Vagina (tissue), 2 donors: ENCODE measurements at places on chromosomes 4 and X. TPM values are rescaled to one million over a fixed set of nuclear protein-coding genes. Genes with fewer than 3 reads are reported as not detected.

- DNase-seq: no peak
Measured at GRCh38 chr4:155837203-155837796, 28.8 kb downstream of the ASIC5 start.

DNA sequence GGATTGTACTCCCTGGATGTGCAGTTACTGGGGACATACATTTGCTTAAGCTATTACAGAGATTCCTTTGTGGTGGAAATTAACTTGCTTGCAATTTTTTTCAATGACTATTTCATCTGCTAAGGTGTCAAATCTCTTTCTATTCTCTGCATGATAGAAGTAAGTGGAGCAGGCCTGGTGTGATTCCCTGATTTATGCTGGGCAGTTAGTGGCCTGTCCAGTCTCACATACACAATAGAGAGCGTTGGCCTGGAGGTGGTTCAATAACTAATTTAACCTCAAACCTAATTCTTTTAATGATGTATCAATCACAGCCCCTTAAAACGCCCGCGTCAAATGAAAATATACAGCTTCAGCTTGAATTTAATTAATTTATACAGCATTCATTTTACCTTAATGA is 28.5 kb downstream of the VCX3A start:
- DNase-seq: no peak

DNA sequence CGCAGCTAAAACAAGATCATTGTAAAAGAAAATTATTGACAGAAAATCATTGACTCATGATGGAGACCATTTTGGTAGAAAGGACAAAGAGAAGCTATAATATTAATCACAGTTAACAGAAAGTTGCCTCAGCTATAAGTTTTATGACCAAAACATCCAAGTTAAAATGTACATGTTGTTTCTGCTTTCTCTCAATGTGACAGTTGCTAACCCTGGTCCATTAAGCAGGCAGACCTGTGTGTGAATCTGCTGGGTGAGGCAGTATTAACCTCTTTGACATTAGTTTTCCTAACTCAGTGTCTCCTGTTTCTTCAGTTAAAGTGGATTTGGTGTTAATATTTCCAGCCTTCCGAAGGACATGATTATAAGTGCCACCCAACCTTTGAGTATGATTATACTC is 94.8 kb upstream of the DCLK2 start:
- no peak for DNase-seq

- DNase-seq: no peak
Measured at GRCh38 chrX:49089553-49089952, 9.9 kb upstream of the WDR45 start.

DNA sequence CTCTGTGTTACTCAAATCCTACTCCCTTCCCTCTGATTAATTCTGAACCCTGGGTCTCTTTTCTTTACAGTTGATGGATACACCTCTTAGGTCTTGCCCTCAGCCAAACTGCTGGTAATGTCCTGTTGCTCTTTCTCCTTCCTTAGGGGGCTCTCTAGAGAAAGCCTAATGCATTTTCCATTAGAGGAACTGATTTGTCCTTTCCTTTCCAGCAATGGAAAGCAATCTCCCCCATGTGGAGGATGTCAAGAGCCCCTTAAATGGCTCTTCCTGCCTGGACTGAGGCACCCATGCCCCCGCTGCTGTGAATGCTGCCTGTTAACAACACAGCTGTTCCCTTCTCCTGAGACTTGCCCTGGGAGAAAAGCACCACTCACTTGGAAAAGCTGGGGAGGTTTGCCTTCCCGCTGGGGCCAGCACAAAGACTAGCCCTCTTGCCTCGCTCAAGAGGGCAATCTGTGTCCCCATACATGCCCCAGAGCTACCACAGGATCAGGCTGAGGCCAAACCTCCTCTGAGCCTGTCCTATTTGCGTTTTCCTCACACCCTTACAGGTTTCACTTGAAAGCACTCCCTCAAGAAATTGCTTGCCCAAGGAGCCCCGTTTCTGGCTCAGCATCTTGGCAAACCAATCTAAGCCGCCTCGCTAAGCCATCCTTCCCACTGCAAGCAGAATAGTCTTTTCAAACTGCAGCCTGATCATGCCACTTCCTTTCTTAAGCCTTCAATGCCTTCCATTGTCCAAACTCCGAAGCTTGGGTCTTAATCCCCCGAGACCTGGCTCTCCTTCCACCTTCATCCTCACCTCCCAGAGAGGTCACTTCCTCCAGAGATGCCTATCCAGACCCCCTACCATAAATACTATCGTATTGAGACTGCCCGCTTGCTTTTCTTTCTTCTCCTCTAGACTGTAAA is 23.2 kb upstream of the SMIM20 start:
- no peak for DNase-seq

DNA sequence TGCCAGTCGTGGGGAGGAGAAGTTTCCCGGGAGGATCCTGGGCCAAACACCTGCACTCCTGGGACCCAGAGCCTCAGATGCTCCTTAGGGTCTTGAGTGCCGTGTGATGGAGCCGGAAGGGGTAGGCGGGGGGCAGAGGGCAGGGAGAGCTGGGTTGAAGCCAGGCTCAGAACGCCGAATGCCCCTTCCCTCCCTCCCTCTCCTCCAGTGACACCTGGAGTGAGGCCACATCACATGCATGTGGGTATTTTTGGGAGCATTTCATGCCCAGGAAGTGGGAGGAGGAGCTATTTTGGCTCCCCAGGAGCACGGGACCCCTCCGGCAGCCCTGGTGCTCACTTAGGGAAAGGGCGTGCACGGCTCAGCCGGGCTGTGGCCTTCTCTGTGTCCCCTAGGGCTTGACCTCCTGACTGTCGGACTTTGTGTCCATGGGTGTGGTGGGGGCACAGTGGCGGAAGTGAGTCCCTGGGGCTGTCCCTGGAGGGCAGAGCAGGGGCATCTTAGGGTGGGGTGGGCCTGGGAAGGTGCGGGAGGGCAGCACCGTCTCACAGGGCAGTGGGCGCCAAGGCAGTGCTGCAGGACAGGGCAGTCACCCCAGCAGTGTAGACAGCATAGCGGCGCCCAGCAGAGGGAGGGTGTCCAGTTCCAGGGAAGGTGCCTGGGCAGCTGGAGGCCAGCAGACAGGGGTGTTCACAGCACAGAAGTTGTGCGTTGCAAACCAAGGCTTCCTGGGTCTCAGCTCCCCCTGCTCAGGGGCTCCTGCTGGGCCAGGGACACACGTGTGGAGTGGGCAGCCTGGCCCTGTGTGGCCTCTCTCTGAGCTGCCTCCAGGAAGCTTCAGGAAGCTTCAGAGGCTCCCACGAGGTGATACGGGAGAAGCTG is 4.9 kb upstream of the CPLX1 start:
- DNase-seq: no peak

- no peak for DNase-seq
Measured at GRCh38 chr4:7196736-7197135, 4.4 kb downstream of the SORCS2 start.

GRCh38 chrX:114061226-114061625 is 522.7 kb upstream of the HTR2C start:
- no peak for DNase-seq

DNA sequence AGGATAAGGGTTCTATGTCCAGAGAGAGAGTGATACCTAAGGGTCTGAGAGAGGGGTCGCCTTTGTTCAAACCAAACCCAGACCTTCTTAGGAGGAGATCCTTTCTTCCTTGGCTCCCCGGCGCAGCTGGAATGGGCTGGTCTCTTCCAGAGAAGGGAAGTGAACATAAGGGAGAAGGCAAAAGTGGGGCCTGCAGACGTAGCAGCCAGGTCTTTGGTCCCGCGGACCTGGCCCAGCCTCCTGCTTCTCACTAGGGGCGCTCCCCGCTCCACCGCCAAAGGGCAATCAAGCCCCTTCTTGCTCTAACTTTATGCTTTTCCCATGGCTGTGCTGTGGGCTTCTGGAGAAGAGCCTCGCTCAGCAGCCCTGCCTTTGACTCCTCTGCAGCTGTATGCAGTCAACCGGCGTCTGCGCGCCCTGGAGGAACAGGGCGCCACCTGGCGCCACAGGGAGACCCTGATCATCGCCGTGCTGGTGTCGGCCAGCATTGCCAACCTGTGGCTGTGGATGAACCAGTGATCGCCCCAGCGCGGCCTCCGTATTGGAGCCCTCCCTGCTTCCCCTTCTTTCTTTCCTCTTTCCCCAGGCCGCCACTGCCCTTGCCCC is 6.5 kb downstream of the FATE1 start:
- DNase-seq: no peak

GRCh38 chr4:91345632-91346031 is 958.1 kb upstream of the GRID2 start:
- no peak for DNase-seq

DNA sequence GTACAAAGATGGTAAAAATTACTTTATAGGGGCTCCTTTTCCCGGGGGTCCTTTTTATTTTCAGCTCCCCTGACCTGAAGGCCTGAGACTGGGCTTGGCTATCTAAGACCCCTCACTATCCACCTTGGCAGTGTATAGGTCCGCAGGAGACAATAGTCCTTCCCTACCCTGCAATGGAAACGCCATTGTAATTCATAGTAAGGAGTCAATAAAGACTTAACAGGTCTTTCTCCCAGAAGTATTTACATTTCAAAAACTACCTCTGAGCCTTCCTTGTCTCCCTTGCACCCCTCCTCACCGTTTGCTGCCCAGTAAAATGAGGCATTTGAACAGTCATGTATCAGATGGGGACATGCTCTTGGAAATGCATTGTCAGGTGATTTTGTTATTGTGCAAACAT is 401.2 kb upstream of the CNKSR2 start:
- DNase-seq: no peak

The PSAPL1 gene
- total RNA-seq: not detected

DNA sequence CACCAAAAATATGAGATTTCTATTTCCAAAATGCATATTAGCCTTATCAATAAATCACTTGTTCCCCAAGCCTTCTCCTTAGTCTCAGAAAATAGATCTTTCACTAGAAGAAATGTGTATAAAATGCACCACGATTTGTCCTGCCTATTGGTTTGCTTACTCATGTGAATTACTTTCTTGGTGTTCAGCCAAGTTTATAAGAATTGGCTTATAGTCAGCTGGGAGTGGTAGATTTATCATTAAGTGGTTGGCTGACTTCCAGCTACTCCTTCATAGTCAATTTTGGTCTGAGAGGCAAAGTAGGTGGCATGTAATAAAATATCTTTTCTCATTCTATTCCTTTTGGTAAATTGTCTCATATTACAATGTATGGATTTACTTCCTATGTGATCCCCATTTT is 1.3 kb downstream of the SULT1E1 start:
- DNase-seq: no peak

- no peak for DNase-seq
Measured at GRCh38 chr4:93646233-93646930, 182.2 kb upstream of the ATOH1 start.

- DNase-seq: no peak
Measured at GRCh38 chr4:142544039-142544438, 302.1 kb downstream of the INPP4B start.

The SRPX2 gene
- total RNA-seq: 50.6 TPM

DNA sequence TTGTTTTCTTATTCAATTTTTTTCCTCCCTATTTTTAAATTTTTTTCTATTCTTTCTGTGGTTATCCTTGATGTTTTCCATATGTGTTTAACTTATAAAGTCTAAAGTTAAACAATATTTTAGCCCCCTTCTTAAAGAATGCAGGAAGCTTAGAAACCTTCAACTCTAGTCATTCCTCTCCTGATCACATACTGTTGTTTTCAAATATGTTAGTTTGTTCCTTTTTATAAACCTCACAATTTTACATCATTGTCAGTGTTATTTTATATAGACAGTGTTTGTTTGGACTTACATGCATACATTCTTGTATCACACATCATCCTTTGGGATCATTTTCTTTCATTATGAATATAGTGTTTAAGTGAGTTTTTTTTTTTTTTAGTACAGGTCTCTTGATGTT is 31.6 kb downstream of the KANTR start:
- no peak for DNase-seq

The CENPU gene
- total RNA-seq: 5.2 TPM

GRCh38 chr4:8269535-8270417 is at the start of gene HTRA3:
Gene HTRA3 (plus strand): TSS chr4:8269754. CDS start chr4:8269969, 215 bp downstream.
- DNase-seq: no peak

GRCh38 chrX:14779580-14779979 is 93.3 kb downstream of the FANCB start:
- no peak for DNase-seq

- no peak for DNase-seq
Measured at GRCh38 chr4:52991472-52991871, 129.4 kb downstream of the RASL11B start.

GRCh38 chr4:10784621-10785020 is 100.1 kb upstream of the CLNK start:
- no peak for DNase-seq

GRCh38 chr4:152660526-152660925 is 19.3 kb downstream of the TMEM154 start:
- DNase-seq: no peak

DNA sequence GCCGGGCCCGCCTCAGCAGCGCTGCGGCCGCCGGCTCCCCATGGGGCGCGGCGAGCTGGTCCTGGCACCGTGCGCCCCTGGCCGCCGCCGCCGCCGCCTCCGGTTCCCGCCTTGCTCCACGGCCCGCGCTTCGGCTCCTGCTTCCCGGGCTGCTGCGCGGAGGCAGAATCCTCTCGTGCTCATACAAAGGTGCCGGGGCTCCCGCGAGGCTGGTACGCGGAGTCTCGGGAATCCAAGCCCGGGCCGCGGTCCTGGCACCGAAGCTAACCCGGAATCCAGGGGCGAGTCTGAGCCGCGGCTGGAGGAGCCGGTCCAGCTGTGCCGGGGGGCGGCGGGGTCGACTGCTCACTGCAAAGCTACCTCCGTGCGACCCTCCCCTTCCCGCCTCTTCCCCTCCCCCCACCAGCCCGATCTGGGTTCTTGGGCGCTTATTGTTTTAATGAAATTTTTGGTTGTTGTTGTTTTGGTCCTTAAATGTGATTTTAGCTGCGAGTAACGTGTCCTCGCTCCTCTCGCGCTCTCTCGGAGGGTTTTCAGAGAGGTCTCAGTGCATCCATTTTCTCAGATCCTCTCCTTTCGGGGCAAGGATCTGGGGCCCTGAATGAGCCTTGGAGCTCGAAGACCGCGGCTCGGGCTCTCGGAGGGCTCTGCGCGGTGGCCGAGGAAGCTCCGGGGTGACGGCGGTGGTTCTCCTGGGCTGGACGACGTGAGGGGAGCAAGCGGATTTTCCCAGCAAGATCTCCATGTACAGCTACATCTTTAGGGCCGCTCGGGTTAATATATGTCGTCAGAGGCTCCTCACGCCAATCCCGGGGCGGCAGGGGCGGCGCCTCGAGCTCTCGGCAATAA is at the start of gene HAND2:
HAND2 (minus strand) TSS at position 753 of the 849 bp plus-strand sequence. CDS start 940 bp downstream, outside the sequence.
- DNase-seq: no peak

DNA sequence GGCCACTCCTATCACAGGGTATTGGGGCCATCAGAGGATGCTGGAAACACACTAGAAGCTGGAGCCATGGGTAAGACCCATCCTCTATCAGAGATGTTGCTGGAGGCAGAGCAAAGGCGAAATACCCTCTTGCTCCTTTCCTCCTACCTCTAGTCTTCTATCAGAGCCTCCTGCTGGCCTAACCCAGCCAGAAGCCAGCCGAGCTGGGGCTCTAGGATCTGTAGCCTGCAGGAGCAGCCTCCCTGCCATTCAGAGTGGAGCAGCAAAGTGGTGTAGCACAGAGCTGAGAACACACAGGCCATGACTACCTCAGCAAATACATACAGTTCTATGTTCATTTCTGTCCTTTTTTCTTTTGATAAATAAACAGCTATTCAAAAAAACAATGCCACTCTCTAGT is 35.7 kb downstream of the GATB start:
- DNase-seq: no peak

The LNX1 gene
- total RNA-seq: 11.8 TPM

The TENT5D gene
- total RNA-seq: not detected

GRCh38 chr4:82739287-82740190 is 59.1 kb downstream of the SCD5 start:
- DNase-seq: no peak
